ENCODE measurements at places on chromosomes 6 and 20.

GRCh38 chr6:113496166-113496565 lies 361.0 kb upstream of the MARCKS start:
- no peak for DNase-seq

- no peak for DNase-seq
Observed at GRCh38 chr6:82197784-82198183, 49.8 kb downstream of the IBTK start.

- DNase-seq = no peak
Observed at GRCh38 chr6:66376001-66376400, 669.0 kb upstream of the EYS start.

DNA sequence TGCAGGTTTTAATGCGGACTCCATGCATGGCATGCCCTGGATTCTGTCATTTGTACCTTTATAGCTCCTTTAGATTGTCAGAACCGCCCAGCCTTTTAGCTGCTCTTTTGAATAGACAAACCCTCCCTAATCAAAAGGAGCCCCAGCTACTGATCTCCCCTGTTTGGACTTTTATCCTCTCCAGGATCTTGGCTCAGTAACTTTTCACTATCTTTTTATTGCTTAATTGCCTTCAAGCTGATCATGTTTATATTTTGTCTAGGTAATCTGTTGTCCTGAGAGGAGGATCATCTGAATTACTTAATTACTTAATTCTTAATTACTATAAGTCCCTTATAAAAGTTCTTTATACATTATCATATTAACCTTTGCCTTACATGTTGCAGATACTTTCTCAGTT lies 93.2 kb downstream of the HIVEP1 start:
- no peak for DNase-seq

GRCh38 chr6:74932232-74932888 lies 273.5 kb downstream of the COL12A1 start:
- DNase-seq = no peak

- no peak for DNase-seq
Observed at GRCh38 chr6:125207956-125208355, 54.4 kb downstream of the TPD52L1 start.

Measured in left cardiac atrium (tissue), 4 donors.